Calu3 (cell line): ENCODE measurements at places on chromosomes 6 and 20. TPM values are rescaled to one million over a fixed set of nuclear protein-coding genes. Genes with fewer than 3 reads are reported as not detected.

DNA sequence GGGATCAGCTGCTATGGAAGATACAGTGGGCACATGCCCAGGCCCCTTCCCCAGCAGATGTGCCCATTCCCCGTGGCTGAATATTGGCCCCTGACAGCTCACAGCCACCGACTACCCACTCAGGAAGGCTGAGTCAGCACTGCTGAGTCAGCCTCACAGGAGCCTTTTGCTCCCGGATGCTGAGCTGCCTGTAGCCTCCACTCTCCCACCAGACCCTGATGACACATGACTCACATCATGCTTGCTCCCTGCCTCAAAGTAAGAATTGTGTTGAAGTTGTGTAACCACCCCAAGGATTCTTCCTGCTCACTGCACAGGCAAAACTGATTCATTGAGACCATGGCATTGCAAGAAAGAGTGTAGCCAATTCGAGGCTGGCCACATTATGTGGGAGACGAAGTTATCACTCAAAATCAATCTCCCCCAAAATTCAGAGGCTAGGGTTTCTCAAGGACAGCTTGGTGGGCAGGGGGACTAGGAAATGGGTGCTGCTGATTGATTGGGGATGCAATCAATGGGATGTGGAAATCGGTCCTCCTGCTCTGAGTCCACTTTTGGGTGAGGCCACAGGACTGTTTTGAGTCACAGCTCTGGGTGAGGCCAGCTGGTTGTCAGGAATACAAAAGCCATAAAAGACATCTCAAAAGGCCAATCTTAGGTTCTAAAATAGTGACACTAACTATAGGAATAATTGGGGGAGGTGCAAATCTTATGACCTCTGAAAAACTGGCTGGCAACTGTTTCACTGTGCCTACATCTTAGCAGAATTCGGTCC is 556.6 kb upstream of the CDH4 start:
- no peak for DNase-seq

DNA sequence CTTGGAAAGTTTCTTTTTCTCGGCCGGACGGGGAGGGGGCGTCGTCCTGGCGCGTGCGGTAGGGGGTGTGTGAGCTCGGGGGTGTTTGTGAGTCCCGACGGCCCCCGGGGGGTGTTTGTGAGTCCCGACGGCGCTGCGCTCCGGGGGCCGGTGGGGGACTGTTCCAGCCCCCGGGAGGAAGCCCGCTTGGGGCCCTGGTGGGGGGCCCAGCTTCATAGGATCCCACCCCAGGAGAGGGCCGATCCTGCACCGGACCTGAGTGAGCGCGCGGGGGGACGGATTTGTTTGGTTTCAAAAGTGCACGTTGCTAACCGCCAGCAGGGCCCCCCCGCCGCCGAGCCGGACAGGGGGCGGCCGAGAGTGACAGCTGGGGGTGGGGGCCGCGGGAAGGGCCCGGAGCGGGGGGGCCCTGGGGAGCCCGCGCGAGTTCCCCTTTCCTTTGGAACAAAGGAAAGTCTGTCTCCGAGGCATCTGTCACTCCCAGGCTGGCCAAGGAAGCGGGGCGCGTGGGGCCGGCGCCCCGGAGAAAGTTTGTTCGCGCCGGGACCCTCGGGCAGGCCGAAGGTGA is 485 bp downstream of the TGIF2 start:
- peak; percentile 46 for DNase-seq

- DNase-seq, result no peak
Measured at GRCh38 chr6:139706912-139707311, 332.5 kb upstream of the CITED2 start.

- DNase-seq, result no peak
Measured at GRCh38 chr6:159874435-159874834, 16.4 kb upstream of the MAS1 start.

- no peak for DNase-seq
Measured at GRCh38 chr6:37036146-37036545, 30.7 kb downstream of the FGD2 start.

Gene POPDC3
- total RNA-seq, result 2.8 and 3.8 TPM in 2 replicates

GRCh38 chr20:31819083-31819784 is at the start of gene MYLK2:
TSS of gene MYLK2 (plus strand) at chr20:31819356. CDS start at chr20:31819581, 225 bp downstream.
- no peak for DNase-seq

Gene MOCS1
- total RNA-seq, result 2.5 TPM in 2 replicates

Gene TTBK1
- 0.17 and 0.29 TPM in 2 replicates for total RNA-seq

DNA sequence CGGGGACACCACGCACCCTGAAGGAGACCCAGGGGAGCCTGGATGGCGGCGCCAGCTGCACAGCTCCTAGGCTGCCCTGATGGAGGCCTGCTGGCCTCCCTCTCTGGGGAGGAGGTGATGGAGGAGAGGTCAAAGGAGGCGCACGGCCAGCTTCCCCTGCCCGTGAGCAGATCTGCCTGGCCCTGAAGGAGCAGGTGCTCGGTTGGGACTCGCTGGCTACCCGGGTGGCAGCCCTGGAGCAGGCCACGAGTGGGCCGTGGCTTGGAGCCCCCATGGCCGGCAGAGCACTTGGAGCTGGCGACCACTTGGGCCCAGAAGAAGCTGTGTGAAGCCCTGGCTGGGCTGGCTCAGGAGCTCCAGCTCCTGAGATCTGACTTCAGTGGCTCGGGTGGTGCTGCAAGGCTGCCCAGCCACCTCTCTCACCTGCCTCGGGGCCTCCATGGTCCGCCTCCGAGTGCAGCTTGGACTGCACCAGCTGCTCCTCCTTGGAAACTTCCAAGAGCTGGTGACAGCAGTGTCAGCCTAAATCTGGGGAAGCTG is 7.5 kb upstream of the RAET1E start:
- DNase-seq, result no peak

Gene TMEM244
- not detected in 2 replicates for total RNA-seq

Gene CRIP3
- 2.3 and 5.4 TPM in 2 replicates for total RNA-seq

Gene GRM1
- 0.12 TPM in 1 of 2 replicates, not detected in the other for total RNA-seq

DNA sequence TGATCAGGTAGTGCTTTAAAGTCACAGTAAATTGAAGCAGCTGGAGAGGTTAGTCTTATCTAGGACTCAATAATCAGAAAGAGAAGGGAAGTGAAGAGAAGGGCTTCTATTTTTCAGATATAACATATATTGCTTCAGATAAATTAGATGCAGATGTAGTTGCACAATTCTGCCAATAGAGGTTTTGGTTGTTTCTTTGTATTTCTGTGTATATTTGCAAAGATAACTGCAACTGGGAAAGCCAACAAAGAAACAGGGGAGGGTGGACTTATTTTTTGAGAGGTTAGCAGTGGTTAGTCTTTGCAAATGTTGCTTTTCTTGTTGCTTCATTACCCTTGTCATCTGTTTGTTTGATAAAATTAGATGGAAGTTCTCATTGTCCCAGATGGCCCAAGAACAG is 106.6 kb downstream of the ADGRG6 start:
- DNase-seq, result no peak

DNA sequence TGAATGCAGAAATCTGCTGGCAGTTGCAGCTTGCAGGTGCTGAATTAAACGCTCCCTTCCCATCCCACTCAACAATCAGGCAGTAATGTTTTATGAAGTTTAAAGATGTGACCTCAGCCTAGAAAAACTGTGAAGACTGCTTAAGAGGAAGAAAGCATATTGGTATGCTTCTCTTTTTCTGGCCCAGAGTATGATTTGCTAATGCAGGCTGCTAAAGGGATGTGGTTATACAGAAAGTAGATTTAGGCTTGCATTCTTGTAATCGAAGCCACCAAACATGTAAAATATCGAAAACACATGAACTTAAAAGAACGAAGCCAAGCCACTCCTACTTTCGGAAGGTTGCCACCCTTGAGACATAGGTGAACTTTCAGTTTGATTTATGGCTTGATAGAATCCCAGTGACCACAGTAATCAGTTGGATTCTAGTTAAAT is 40.7 kb downstream of the MAP3K5 start:
- DNase-seq, result no peak

GRCh38 chr6:159121486-159121885 is 47.7 kb upstream of the FNDC1 start:
- DNase-seq, result no peak

Gene BTBD3
- total RNA-seq, result 29.6 and 38.2 TPM in 2 replicates

GRCh38 chr6:37548067-37548674 is 48.5 kb upstream of the CCDC167 start:
- DNase-seq, result no peak

Gene CGAS
- total RNA-seq, result 31.2 and 35.0 TPM in 2 replicates

Gene SNAI1
- 0.81 and 0.90 TPM in 2 replicates for total RNA-seq

GRCh38 chr6:36714511-36714910 is 16.9 kb downstream of the RAB44 start:
- DNase-seq, result no peak

Gene ID4
- 1.7 and 1.8 TPM in 2 replicates for total RNA-seq

DNA sequence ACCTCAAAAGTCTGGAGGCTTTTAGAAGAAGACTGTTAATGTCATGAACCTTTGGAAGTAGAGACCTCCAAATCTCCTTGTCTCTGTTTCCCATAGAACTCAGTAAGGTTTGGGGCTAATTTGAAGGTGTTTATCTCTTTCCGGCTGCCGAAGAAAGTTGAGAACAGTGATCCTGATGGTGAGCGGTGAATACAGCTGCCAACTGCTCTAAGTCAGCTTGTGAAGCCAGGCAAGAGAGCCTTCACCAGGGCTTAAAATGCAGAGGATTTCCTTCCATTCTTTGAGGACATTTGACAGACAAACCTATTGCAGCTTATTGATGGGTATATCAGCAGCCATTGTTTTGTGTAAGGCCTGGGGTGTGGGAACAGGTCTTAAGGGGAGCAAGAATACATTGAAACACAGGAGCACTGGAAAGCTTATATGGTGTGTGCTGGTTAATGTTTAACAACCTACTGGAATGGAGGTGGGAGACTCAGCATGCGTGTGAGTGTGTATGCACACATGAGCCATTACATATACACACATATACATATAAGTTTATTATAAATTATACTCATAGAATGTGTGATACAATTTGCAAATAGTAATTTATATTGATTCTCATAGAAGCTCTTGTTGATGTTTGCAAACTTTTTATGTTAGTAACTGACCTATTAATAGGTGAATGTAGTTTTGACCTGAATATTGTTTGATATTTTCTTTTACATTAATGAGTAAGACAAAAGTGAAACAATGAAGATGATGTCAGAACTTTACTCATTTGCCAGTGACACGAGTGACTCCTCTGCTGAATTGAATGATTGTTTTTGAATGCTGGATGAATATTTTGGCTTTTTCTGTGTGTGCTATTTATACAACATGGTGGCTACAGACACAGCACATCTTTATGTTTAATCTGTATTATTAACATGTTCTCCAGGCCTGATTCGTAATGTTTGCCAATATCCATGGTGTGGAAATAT is 18.1 kb downstream of the PLEKHG1 start:
- no peak for DNase-seq

DNA sequence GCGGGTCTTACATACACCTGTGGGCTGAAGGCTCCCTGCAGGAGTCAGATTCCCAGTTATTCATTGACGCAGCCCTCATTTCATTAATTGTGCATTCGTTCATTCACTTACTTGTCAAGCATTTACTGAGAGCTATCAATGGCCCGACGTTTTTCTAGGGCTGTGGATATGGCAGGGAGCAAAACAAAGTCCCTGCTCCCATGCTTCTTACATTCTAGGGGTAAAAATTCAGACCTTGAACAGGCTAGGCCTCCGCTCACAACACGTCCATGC is 369 bp upstream of the NSFL1C start:
- DNase-seq, result no peak

DNA sequence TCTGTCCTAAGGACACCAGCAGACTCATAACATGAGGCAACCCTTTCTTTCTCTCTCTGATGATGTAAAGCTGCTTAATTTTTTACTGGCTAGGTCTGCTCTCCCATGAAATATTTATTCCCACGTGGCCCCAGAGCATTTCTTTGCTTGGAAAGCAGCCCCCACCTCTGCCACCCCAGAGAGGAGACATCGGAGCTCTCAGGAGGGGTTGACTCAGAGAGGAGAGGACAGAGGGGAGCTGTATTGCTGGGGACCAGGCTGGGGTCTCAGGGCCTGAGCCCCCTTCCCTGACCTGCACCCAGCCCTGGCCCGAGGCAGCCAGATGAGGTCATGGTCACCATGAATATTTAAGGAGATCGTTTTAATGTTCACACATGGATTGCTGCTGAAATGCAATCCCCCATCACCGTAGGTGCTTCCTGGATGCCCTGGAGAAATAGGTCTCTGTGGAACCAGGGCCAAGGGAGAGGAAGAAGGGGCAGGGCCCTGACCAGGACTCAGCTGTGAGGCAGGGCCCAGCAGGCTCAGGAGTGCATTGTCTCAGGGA is 117.5 kb downstream of the DLL1 start:
- no peak for DNase-seq

- DNase-seq, result peak; percentile 22
Measured at GRCh38 chr6:109799664-109800063, 108.6 kb downstream of the FIG4 start.

DNA sequence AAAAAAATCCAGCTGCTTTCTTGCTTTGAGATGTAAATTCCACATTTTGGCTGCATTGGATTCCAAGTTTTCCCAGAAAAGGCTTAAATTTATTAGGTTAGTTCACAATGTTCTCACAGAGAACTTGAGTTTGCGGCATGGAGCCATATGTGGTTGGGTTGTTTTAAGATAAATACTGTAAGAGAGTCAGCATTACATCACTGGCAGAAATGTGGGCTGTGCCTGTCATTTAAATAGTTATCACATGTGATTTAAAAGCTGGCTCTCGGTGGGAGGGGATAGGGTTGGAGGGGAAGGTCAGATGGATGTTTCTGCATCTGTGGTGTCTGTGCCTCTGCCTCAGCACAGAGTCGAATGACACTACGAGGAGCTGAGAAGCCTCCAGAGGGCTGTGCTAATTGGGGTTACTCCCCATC is 73.8 kb upstream of the SCP2D1 start:
- DNase-seq, result no peak

DNA sequence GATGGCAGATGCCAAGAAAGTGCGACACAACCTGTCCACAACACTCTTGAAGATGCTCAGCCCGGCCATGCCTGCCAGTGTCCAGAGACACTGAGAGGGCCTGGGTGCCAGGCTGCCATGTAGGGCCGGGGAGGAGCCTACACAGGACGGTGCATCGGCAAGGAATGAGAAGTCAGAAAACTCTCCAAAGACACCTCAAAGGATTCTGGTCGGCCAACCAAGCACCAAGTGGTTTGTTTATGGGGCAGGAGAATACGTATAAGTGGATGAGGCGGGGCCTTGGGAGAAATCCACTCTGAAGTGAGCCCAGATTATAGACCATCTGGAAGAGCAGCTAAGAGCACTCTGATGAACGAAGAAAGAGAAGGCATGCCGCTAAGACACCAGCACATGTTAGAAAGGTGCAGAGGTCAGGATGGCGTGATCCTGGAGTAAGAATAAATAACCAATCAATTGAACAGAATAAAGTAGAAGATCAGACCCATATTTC is 120.7 kb upstream of the FOXQ1 start:
- DNase-seq, result no peak

Gene C20orf202
- 0.22 TPM in 1 of 2 replicates, not detected in the other for total RNA-seq

- DNase-seq, result no peak
Measured at GRCh38 chr20:48716086-48716485, 111.7 kb downstream of the PREX1 start.

- DNase-seq, result no peak
Measured at GRCh38 chr6:72446430-72446829, 175.4 kb upstream of the KCNQ5 start.
